ENCODE measurements at places on chromosomes 3 and 15.

DNA sequence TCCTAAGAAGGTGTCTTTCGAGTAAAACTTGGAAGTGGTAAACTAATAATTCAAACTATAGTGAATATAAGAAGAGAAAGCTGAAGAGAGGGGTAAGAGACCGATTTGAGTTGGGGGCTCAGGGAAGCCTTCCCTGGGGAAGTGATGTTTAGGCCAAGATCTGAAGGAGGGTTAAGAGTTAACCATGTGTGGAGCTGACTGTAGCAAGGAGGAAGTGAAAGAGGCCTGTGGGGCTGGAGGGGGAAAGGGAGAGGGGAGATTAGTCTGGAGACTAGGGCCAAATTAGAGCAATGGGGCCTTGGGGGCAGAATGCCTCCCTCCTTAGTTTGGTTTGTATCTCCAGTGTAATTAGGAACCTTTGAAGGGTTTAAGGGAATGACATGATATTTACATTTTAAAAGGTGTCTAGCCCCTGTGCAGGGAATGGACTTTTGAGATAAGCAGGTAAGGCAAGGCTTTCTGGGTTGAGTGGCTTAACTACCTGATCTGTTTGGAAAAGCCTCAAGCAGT lies 2.2 kb downstream of the ZNF592 start:
- no peak for DNase-seq

- no peak for DNase-seq
These were observed 17.2 kb downstream of the MKRN2 start for GRCh38 chr3:12574131-12574530.

- DNase-seq: no peak
These were observed 6.2 kb upstream of the NIPA1 start for GRCh38 chr15:22780267-22780666.

DNA sequence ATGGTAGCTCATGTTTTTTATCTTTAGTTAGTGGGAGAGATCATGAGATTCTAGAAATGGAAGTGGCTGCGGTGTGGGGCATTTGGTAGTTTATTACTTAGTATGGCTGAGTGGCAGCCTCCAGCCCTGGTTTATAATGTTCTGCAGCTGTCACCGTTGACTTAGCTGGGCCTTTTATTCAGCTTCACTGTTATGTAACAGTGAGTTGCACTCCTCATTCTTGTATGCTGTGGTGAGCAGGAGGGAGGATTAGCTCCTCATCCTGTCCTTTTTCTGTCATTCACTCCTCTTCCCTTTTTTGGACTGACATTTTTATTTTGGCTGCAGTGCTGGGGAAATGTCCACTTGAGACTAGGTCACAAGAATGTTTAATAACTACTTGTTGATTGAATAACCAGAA lies 29.5 kb downstream of the RAD54L2 start:
- no peak for DNase-seq

DNA sequence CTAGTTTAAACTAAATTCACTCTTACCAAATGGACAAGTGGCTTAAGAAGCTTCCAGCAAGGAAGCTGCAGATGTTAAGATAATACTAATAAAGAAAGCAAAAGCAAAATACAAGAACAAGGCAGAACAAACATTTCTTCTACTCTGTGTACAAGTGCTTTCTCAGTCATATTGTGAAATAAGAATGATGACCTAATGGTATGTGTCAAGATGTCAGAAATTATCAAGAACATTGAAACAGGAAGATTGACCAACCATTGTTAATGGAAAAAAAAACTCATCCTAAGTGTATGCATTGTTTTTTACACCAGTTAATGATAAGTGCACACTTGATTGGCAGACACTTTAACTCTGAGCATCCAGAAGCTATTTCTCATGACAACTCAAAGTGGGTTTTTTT lies 65.4 kb upstream of the P2RY1 start:
- no peak for DNase-seq

GRCh38 chr15:20295238-20295811 lies 246.3 kb downstream of the GOLGA6L6 start:
- DNase-seq: no peak

- DNase-seq: no peak
These were observed 1014.1 kb upstream of the SEMA6D start for GRCh38 chr15:46703020-46703861.

GRCh38 chr3:167820102-167820865 lies 84.8 kb downstream of the SERPINI1 start:
- no peak for DNase-seq
